ENCODE measurements at places on chromosomes 2 and 18.

- DNase-seq = no peak
Observed at GRCh38 chr2:26355038-26355995, 8.7 kb upstream of the ADGRF3 start.

- no peak for DNase-seq
Observed at GRCh38 chr2:224837066-224837465, 120.9 kb upstream of the CCDC195 start.

DNA sequence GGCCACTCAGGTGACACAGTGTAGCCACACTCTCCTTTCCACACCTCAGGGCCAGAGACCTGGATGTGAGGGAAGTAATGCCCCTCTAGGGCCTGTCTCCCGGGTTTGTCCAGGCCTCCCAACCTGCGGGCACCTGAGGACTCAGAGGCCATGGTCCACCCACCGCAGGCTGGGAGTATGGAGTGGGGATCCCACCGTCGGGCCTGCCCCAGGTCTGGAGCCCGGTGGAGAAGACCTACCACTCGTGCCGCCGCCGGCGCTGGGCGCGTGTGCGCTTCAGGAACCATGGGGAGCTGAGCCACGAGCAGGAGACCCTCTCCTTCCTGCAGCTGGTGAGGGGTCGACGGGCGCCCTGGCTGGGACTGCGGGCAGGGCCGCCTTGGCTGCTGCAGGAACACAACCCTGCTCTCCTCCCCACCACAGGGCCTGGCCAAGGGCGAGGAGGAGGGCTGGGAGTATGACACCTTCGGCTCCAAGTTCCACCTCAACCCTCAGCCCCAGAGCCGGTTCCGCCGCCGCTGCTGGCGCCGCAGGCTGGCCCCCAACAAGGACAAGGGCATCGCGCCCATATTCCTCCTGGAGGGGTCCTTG, 48.6 kb downstream of the FER1L5 start:
- no peak for DNase-seq

- no peak for DNase-seq
Observed at GRCh38 chr18:55097456-55098170, 138.4 kb upstream of the CCDC68 start.

DNA sequence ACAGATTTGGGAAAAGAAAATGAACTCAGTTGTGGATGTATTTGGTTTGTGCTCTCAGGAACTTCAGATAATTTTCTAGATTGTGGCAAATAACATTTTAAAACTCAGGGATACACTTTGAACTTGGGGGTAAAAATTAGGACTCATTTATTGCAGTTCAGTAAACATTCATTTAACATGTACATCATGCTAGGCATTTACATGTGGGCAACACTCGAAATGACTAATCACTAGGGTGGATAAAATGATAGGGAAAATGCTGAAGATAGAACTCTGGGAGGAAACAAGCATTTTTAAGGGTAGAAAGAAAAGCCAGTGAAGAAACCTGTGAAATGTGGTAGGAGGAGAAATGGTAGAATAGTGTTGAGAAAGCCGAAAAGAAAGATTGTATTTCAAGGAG, 7.8 kb downstream of the FAM117B start:
- DNase-seq = no peak

- no peak for DNase-seq
Observed at GRCh38 chr2:60352491-60353405, 200.7 kb downstream of the BCL11A start.
